ENCODE measurements at places on chromosomes 5 and 9.
A peak's percentile ranks its signal among the peaks of the same experiment; 100 is the strongest.

GRCh38 chr5:135569755-135570452 lies 8.9 kb downstream of the CXCL14 start:
- peak; percentile 8 for DNase-seq

GRCh38 chr9:18452276-18452675 lies 21.7 kb upstream of the ADAMTSL1 start:
- no peak for DNase-seq

GRCh38 chr5:176184608-176185132 lies 53.6 kb upstream of the SIMC1 start:
- DNase-seq: no peak

- no peak for DNase-seq
These were observed 361.1 kb upstream of the NUDT12 start for GRCh38 chr5:103923616-103924168.

GRCh38 chr9:114611516-114612271 lies 603 bp downstream of the TMEM268 start:
- DNase-seq: peak; percentile 36

- DNase-seq: no peak
These were observed 171.1 kb downstream of the TARS1 start for GRCh38 chr5:33611877-33612276.

- DNase-seq: no peak
These were observed 6.1 kb downstream of the MAMDC2 start for GRCh38 chr9:70049672-70050271.

DNA sequence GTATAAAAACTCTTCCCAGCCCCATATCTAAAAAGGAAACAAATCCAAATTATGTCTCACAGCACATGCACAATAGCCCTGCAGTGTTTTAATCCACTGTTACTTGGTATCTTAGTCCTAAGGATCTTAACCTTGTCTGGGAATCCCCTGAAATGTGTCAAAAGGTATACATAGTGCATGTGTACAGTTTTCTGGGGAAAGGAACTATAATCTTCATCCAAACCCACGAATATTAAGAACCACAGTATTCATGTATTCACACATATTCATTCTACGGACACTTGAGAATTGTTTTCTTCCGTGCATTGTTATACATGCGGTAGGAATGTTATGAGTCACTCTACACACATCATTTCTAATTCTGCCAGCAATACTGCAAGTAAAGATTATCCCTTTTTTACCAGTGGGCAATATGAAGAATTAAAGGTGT lies 47.8 kb upstream of the SNX2 start:
- DNase-seq: peak; percentile 25

DNA sequence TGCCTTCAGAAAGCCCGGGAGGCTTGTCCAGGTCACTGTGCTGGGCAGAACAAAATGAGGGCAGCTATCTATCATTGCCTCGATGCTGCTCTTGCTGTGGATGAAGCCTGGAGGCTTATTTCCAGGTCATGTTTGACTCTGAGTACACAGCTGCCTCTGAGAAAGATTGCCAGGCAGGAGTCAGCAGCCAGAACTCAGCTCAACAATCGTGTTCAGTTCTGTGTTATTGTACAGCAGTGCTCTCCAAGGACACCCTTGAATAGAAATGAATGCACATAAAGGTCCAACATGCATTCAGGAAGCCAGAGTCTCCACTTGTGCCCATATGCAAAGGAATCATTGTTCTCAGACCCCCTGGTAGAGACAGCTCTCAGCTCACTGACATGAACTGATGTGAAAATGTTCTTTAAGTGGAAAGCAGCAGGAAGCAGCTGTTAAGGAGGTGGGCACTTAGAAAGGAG lies 61.7 kb upstream of the ZFR start:
- DNase-seq: no peak

DNA sequence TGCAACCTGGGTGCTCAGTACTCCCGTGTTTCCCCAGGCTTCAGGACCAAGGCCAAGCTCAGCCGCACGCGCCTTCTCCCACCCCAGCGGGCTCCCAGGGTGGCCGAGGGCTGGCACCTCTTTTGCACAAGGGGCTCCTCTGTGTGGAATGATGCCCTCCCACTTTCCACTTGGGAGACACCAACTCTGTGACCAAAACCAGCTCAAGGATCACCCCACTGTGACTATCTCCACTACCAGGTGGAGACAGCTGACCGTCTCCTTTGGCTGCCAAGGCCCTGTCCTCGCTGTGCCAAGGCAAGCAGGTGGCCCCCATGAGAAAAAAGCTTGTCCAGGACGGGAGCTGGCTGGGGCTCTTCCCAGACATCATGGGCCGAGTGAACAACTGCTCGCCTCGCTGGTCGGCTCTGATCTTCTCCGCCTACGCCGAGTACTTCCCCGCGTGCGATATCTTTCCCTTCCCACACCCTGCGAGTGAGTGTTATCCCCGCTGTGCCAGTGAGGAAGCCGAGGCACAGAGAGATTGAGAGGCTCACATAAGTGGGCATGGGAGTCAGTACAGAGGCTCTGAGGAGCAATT lies 132.8 kb downstream of the ZNF354C start:
- no peak for DNase-seq

DNA sequence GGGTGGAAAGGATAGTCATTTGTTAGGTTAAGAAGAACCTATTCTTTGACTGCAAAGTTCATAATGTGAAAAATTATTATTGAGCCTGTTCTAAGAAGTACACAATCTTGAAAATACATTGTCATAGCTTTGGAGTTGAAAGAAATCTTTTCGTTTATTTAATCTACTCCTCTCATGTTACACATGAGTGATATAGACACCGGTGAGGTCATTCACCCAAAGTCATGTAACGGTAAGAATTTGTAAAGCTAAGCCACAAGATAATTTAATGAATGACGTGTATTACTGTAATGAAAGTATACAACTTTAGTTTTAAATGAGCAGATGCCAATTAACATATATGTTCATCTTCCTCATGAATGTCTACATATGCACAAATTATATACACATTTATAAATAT lies 284.1 kb upstream of the PDE4D start:
- DNase-seq: no peak

DNA sequence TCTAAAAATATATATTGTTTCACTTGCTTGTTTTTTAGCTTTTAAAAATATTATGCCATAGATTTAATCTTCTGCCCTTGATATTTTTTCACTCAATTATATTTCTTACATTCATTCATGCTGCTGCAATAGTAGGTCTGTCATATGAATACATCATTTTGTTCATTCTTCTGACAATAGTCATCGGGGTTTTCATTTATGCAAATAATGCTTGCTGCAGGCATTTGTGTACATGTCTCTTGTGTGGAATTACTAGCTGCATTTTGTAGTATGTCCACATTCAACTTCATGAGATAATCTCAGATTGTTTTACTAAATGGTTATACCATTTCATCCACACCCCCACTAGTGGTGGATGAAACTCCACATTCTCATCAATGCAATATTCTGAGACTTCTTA lies 5.3 kb upstream of the PLPP1 start:
- DNase-seq: no peak

DNA sequence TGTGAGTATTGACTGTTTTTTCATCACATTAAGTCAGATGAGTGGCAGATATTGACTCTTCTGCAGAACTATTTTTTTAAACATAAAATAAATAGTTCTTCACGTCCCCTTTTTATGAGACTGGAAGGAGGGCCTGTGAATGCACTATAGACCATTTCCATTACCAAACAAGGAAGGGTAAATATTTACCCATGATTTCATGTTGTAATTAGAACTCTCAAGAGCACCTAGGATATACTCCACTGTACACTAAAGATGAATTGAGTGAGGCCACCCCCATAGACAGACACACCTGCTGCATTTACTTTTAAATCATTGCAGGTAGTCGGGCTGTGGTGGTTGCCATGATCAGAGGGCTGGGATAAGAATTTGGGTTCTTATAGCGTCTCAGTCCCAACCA lies 22.6 kb downstream of the SLC36A1 start:
- no peak for DNase-seq

GRCh38 chr5:112653638-112654205 lies 84.0 kb upstream of the APC start:
- DNase-seq: no peak

GRCh38 chr5:1749346-1750124 lies 50.1 kb downstream of the MRPL36 start:
- DNase-seq: no peak

- no peak for DNase-seq
These were observed 2.0 kb downstream of the TNC start for GRCh38 chr9:115115924-115116323.

GRCh38 chr9:12766357-12766756 lies 8.5 kb upstream of the LURAP1L start:
- DNase-seq: no peak

GRCh38 chr9:94097788-94098414 lies 13.6 kb downstream of the PTPDC1 start:
- DNase-seq: no peak

- no peak for DNase-seq
These were observed 21.8 kb downstream of the CTNNAL1 start for GRCh38 chr9:108991479-108991878.

DNA sequence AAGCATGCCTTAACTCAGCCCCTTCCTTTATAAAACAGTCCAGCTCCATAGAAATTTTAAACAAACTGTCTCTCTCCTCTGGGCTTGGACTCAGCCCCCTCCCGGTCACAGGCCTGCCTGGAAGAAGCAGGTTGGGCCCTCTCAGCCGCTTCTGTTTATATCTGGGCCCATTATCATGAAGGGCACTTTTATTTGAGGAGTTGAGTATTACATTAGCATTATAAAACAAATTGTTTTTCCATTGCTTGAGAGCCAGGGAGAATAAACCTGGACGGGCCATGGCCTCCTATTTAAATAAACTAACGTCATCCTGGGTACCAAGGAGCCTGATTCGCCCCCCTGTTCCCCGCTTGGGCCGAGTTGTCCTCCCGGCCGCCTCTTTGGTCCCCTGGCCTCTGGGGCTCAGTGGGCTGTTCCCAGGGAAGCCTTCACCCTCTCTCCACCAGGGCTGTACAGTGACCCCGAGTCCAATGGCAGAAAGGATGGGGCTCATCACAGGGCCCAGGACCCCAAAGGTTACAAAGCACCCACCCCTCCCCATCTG lies 13.2 kb downstream of the IRX2 start:
- no peak for DNase-seq

DNA sequence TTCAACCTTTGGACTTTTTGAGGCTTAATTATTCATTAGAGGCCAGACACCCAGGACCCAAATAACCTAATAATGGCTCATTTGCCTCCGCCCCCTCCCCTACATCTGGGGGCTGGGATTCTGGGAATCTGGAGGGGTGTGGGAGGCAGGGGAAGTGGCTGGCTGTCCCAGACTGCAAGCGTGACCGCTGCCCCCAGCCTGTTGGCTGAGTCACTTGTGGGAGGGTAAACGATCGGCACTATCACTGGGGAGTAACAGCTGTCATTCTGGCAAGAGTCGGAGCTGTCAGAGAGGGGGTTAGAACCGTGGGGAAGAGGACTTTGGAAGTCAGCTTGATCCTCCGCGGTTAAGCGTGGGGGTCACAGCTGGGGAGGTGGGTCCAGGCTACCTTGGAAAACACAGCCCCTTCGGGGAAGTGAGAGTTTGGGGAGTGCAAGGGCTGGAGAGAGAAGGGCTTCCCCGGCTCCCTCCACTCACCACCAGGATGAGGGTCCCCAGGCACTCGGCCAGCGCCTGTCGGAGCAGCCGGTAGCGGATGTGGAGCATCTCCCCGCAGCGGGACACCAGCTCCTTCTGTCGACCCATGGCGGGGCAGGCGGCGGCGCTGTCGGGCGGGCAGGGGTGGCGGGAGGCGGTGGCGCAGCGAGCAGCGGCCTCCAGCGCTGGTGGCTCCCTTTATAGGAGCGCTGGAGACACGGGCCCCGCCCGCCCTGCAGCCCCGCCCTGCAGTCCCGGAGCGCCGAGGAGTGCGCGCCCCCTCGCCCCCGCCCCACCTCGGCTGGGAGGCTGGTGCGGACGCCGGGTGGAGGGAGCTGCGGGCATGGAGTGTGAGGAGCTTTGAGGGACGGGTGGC lies at the start of gene AQP3:
AQP3 (minus strand) TSS at position 648 of the 853 bp plus-strand sequence; CDS start at position 585, 63 bp downstream.
- DNase-seq: peak; percentile 66

DNA sequence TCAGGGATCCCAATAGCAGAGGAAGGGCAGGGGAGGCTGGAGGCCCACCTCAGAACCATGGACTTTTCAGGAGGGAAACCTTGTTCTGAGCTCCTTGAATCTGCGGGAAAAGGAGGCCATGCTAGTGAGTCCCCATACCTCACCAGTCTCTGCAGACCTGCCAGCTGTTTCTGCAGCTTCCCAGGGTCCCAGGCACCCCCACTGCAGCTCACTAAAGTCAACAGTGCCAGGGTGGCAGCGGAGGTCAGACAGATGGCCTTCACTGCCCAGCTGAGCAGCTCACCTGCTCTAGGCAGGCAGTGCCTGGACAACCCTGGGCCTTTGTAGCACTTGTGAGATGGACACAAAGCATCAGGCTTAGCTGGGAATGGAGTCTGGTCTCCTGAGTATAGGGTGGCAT lies 4.4 kb upstream of the SLC27A4 start:
- DNase-seq: no peak

- no peak for DNase-seq
These were observed 127.1 kb upstream of the SAP30L start for GRCh38 chr5:154318691-154319090.

DNA sequence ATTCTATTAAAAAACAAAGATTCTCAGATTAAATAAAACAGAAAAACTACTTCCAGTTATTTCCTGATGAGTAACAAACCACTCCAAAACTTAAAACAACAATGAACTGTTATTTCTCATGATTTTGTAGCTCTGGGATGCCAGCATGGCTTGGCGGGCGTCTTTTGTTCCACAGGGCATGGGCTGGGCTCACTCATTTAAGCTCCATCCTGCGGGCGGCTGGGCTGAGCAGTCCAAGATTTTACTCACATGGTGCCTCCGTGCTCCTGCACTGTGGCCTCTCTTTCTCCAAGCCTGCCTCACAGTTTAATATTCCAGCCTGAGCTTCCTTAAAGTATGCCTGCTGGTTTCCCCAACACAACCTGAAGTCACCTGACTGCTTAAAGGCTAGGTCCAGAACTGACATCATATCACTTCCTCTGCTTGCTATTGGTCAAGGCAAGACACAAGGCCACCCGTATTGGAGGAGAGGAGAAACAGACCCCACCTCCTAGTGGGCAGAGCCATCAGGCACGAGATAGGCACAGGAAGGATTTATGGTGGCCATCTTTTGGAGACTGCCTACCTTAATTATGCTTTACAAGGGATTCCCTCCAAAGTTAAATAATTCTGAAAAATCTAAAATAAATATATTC lies 41.6 kb upstream of the ZBTB43 start:
- DNase-seq: no peak

- DNase-seq: no peak
These were observed 16.5 kb upstream of the SPARC start for GRCh38 chr5:151703227-151703626.

GRCh38 chr5:58081435-58081834 lies 378.5 kb downstream of the PLK2 start:
- no peak for DNase-seq

GRCh38 chr9:30796764-30797163 lies 1587.7 kb upstream of the ACO1 start:
- no peak for DNase-seq

DNA sequence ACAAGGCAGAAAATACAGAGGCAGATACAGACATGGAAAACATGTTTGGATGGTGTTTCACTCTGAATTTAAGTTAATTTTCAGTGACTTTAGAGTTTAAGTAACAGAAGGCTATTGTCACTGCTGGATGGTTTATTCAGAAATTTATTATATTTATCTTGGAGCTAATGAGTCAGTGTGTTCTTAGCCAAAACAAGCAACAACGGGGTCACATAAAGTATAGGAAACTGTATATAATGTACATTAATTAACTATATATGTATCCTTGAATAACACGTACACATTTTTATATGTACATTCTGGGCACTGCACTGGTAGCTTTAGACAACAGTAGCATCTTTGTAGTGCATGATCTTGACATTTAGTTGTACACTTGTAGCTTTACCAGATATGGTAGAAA lies 30.7 kb downstream of the CYLC2 start:
- DNase-seq: no peak
